ENCODE measurements at places on chromosomes 11 and 22.
A peak's percentile ranks its signal among the peaks of the same experiment; 100 is the strongest.

DNA sequence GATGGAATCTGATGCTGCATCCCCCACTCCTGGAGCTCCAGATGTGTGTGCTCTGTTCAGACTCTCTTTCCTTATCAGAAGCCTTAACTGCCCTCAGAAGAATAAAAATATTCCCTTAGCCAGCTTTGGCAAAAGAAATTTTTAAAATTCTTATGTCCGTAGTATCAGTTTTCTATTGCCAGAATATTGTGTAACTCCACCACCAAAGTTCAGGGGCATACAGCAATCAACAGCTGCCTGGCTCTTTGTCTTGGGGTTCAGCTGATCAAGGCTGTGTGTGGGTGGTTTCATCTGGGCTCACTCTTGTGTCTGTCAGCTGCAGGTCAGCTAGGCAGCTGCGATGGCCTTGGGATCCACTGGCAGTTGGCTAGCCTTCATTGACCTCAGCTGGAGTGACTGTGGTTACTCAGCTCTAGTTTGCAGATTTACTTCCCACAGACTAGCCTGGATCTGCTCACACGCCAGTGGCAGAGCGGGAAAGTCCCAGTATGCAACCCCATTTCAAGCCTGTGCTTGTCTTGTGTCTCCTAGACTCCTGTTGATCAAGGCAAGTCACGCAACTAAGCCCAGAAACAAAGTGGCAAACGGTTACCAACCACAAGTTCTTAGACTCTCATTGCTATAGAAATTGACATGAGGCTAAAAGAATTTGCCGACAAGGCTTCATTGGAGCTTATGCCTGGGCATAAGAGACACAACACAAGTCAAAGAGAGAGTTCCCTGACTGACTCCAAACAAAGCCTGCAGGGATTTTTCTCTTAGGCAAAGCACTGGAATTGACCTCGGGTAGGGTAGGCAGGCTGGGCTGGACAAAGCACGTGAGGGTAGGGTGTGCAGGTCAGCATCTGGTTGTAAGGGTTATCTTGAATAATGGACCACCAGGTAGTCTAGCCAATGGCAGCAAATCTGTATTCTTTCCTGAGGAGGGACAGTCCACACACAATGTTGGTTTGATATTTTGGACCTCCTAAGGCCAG lies 7.5 kb downstream of the TMEM138 start:
- DNase-seq: no peak

DNA sequence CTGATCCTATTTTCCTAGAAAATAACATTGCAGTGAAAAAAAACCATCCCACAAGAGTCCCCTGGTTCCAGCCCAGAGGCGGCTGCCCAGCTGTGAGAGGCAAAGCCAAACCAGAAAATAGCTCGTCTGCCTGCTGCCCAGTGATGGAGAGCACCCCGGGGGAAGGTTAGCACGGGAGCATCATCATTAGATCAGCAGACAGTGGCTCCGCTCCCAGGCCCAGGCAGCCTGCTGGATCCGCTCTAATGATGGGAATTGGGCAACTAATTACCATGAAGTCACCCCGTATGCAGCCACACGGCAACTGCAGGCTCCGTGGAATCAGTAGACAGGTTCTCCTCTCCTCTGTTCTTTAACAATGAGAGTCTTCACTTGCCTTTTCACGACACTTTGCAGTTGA lies 17.1 kb upstream of the B3GAT1 start:
- no peak for DNase-seq

DNA sequence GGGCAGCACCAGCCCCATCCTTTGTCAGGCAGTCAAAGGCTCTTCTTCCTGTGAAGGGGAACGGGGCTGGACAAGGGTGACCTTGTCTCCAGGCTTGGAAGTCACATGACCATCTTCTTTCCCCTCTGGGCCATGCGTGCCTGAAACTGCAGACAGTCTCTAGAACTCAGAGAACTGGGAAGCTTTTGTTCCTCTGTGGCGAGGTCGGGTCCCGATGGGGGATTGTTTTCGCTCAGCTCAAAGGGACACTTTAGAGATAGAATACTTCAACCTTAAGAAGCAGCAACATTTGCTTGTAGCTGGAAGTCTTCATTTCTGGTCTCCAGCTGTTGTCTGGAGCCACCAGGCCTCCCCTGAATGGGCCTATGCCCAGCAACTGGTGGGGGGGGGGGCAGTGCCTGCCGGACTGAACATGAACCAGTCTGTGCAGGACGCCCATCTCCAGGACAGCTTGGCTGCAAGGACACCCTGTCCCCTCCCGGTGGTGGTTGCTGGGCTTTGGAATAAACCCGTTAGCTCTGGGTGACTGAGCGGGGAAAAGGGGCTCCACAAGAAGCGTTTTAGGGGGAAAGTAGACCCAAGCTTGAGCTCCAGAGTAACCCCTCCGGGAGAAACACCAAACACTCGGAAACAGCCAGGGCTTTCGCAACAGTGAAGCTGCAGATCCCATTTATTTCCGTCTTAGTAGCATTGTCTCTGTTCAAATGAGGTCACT lies 55.7 kb upstream of the EMID1 start:
- DNase-seq: no peak

DNA sequence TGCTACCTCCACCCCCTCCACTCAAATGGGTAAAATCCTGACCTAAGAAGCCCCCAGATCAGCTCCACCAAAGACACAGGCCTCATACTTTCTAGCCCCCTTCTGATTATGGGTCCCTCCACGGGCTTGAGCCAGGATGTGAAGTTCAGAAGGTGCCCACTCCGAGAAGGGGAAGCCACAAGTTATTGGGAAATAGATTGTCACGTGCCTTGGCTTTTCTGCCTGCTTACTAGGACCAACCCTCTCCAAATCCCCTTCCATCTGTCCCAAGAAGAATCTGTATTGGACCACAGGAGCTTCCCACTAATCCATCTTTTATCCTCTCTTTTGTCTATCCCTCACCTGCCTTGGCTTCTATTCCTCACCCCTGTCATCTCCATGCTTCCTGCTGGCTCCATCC lies 3.0 kb upstream of the NRGN start:
- DNase-seq: no peak

DNA sequence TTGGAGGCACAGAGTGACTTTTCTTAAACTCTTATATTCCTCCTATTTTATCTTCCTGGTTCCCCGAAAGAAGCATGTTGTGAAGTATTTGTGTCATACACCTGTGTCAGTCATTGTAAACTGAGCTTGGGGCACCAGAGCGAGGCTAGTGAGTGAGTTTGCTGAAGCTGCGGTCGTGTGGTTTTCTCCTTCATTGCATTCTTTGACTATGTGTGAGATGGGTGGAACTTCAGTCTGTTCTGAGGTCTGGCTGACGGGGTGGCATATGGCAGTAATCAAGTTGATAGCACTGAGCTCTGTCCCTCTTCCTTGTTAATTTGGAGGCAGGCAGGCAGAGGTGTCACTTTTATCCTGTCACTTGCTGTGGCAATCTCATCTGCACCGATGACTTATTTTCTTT lies 4.2 kb downstream of the VPS26B start:
- peak; percentile 70 for DNase-seq

DNA sequence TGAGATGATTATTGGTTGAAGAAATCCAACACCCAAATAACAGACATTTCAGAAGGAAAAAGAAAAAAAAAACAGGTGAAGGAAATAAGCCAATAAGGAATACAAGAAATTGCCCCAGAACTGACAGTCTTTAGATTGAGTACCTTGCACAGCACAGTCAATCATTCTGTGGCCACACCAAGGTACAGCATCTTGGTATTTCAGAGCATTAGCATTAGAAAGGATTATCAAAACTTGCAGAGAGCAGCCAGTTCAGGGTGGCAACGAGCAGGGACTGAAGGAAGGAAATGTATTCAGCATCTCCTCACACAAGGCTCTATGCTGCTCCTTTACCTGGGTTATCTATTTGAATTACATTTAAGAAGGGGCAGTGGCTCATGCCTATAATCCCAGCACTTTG lies 2.1 kb downstream of the ADA2 start:
- DNase-seq: no peak

- peak; percentile 17 for DNase-seq
Observed at GRCh38 chr11:898143-898511, 12.5 kb downstream of the CHID1 start.

DNA sequence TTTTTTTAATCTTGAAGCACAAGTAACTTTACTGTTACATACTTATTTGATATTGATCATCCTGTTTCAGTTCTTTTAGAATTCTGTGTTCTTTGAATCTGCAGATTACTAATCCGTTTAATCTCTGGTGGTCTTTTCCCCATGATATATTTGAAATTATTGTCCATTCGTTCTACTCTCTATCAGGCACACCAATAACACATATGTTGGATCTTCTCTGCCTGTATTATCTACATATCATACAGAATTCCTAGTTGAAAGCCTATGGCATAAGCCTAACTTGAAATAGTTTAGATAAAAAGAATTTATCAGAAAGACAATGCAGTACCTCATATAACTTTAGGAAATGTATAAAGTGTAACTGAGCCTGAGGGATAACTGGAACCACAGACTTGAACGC lies 32.6 kb downstream of the STK33 start:
- DNase-seq: no peak

GRCh38 chr11:20309231-20310025 lies 54.1 kb upstream of the HTATIP2 start:
- DNase-seq: no peak

DNA sequence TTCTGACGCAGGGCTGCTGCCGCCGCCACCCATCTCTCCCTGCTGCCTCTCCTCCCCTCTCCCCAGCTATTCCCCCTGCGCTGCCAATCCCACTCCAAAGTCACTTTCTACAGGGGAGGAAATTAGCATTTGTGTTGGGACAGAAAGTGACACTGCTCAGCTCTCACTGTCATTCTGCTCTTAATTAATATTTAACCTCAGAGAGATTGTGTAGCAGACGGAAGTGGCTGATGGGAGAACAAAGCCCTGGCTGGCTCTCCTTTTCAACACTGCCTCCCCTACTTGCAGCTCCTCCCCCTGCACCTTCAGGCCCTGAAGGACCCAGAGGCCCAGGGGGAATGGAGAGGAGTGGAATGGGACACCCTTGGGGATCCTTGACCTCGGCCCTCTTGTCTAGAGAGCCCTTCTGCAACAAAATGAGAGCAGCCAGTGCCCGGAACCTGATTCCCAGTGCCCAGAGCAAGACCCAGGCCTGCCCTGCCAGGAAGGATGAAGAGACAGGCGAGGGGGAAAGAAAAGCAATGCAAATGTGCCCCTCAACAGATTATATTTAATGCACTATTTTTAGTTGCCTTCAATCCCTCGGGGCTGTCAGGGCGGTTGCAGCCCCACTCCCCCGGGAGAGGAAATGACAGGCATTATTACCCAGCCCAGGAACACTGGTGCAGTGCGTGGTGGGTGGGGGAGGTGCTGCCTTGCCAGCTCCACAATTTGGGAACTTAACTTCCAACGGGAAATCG lies 14.6 kb upstream of the NRGN start:
- no peak for DNase-seq

- no peak for DNase-seq
Observed at GRCh38 chr11:89235083-89235482, 57.4 kb downstream of the TYR start.

DNA sequence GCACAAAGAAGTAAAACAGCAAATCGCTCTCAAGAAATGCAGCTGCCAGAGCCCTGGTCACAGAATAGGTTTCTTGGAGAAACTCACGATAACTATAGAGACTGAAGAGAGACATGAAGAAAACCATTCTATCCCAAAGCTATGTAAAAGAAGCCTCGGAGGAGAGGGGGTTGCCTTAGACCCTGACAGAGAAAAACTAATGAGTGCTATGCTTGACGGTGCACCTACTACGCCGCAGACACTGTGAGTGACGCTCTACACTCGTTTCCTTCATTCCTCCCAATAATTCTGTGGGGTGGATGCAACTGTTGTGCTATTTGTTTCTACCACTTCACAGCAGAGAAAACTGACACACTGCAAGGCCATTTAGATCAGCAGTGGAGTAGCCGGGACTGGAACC lies 121.8 kb downstream of the ETS1 start:
- DNase-seq: no peak

- no peak for DNase-seq
Observed at GRCh38 chr11:118304568-118305248, at the start of gene CD3E. TSS of gene CD3E (plus strand) at chr11:118304730. CDS start at chr11:118304953, 223 bp downstream.

DNA sequence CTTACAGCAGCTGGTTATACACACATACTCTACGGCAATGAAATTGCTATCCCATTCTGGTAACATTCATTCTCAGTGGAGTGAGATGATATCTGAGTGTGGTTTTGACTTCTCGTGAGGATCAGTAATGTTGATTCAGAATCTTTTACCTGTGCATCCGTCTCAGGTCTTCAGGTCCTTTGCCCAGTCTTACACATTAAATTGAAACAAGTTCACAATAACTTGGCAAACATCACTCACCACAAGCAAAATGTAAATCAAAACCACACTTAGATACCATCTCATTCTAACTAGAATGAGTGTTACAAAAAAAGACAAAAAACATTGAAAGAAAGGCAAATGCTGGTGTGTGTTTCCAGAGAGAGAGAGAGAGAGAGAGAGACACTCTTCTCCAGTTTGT lies 14.0 kb downstream of the RGL4 start:
- DNase-seq: no peak

- no peak for DNase-seq
Observed at GRCh38 chr11:28913883-28914282, 805.7 kb downstream of the METTL15 start.

- peak; percentile 56 for DNase-seq
Observed at GRCh38 chr22:39474351-39475111, 17.7 kb downstream of the MGAT3 start.

DNA sequence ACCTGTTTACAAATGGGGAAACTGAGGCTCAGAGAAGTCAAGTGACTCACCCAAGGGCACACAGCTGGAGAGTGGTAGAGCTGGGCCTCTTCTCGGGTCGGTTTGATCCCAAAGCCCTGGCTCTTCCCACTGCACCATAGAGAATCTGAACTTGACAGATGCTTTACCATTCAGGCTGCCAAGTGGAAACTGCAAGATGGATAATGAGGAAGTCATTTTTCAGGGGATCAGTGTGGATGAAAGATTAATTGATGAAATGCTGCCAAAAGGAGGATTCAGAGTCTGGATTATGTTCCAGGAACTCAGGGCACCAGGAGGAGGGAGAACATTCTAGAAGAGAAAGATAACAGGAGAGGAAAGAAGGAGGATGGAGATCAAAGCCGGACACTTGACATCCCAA lies 185.9 kb upstream of the ZBED5 start:
- DNase-seq: no peak

- peak; percentile 22 for DNase-seq
Observed at GRCh38 chr11:109940816-109941215, 152.4 kb upstream of the ZC3H12C start.
